NAMALWA (cell line): ENCODE measurements at places on chromosomes 4 and X.
A peak's percentile ranks its signal among the peaks of the same experiment; 100 is the strongest.

DNA sequence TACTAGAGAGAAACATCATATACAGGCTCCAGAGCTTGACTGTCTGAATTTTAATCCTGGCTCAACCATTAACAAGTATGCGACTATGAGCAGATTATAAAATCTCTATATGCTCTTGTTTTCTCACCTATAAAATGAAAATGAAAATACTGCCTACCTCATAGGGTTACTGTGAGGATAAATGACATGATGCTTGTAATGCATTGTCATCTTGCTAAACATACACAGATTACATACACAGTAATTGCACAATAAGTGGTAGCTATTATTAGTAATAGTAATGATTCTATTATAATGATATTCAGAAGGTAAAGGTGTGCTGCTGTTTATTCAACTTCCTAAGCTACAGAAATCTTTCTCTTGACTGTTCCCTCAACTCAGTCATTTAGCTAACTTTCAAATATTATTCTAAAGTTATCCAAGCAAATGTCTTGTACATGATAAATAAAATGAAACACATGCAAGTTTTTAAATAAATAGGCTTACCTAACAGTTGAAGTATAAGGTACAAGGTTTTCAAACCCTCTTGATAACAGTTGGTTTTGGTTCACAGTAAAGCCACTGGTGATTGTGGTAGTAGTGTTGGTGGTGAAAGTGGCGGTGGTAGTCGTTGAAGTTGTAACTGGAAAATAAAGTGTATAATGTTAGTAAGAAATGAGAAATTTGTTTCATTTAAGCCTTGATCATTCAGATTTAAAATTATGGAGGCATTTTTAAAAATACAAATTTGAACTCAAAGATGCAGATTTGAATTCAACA, 38.9 kb downstream of the NUP62CL start:
- DNase-seq: no peak

DNA sequence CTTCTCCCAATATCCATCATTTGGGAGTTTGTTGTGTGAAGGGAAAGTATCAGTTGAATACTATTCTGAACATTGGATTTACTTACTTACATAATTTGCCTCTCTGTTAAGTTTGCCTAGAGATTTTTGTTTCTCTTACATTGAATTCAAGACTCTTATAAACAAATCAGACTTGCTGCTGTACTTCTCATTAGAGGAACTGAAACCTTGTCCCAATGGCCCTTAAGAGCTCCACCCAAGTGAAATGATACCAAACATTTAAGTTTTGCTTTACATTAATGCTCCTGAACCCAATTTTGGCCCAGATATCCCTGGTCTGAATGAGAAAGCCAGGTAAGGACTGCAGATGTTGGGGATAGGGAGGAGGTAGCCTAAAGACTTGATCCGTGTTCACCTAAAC, 32.0 kb downstream of the HAND2 start:
- DNase-seq: peak; percentile 20

DNA sequence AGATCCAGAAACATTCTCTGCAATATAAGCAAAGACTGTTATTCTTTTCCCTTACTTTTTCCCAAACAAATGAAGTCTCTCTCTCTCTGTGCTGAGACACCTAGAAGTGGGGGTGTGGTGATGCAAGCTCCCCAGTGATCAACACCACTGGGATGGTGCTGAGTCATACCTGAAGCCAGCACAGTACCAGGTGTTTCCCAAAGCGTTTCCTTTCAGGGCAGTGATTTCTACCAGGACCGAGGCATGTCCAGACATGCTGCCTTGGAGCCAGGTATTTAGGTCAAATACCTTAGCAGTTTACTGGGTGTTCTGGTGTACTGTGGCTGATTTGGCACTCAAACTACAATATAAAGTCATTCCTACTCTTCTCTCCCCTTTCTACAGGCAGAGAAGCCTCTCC, 726.5 kb downstream of the FAM133A start:
- no peak for DNase-seq

- no peak for DNase-seq
Observed at GRCh38 chrX:134406356-134407064, 53.5 kb upstream of the HPRT1 start.

GRCh38 chr4:169160825-169161224, 109.9 kb downstream of the SH3RF1 start:
- DNase-seq: no peak
